Kidney epithelial cell (primary cell): ENCODE measurements at places on chromosomes 1 and 21. TPM values are rescaled to one million over a fixed set of nuclear protein-coding genes. Genes with fewer than 3 reads are reported as not detected.

The SPRR1A gene
- not detected in 2 replicates for total RNA-seq

GRCh38 chr1:214861615-214862014, 220.9 kb upstream of the KCNK2 start:
- DNase-seq: no peak

DNA sequence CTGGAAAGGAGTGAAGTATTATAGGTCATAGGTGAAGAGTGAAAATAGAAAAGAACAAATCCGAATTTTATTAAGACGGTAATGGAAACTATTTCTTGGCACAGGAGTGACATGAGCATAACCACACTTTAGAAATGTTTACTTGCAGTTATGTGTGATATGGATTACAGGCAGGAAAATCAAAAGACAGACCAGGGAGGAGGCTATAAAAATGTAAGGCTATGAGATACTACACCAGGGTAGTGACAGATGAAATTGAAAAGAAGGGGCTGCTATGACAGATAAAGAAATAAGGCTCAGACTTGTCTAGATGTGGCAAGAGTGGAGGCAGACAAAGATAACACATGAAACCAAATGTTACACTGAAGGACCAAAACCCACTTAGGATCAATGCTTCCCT, 31.7 kb downstream of the GPATCH2 start:
- no peak for DNase-seq

DNA sequence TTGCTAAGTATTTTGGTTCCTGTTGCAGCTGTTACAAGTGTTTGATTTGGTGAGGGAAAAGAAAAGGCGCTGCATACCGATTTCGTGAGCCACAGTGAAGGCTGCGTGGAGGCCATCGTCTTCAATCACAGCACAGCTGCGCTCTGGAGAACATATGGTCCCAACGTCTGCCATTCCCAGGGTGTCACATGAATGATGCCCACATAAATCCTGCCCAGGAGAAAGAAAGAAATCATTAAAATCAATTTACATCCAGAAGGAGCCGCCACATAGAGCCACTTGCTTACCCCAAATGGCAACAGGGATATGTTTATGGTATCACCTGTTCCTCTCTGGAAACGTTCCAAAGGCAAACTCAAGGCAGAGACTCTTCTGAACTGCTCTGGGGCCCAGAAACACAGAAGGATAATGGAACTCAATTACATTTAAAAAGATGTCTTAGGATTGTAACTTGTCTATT, 12.2 kb downstream of the ADAMTS5 start:
- DNase-seq: no peak

The HCRTR1 gene
- total RNA-seq: not detected in 2 replicates

The AQP10 gene
- not detected in 2 replicates for total RNA-seq

The EXO1 gene
- 3.2 and 4.4 TPM in 2 replicates for total RNA-seq

The SMYD2 gene
- 54.7 and 60.7 TPM in 2 replicates for total RNA-seq

- DNase-seq: no peak
Observed at GRCh38 chr1:46532095-46532494, 19.4 kb downstream of the KNCN start.

DNA sequence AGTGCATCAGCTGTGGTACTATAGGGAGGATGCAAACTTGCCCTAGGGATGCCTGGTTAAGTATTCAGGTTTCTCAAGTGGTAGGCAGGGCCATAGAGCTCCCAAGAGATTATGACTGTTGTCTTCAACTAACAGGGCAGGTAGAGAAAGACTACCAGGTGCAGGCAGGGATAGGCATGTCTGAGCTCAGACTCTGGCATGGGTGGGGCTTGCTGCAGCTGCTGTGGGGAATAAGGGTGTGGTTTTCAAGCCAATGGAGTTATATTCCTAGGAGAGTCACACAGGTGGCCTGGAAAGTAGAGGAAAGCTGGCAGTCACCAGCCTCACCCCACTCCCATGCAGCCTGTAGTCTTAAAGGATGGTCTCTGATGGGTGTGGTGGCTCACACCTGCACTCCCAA, 673.4 kb upstream of the ADGRL4 start:
- DNase-seq: no peak

GRCh38 chr1:203596673-203597210, 29.9 kb upstream of the ATP2B4 start:
- no peak for DNase-seq

- DNase-seq: no peak
Observed at GRCh38 chr1:52454127-52454526, 49.7 kb downstream of the PRPF38A start.

The SLC5A3 gene
- 11.8 TPM in 2 replicates for total RNA-seq
